AG04450 (cell line): ENCODE measurements at places on chromosomes 4 and X.

DNA sequence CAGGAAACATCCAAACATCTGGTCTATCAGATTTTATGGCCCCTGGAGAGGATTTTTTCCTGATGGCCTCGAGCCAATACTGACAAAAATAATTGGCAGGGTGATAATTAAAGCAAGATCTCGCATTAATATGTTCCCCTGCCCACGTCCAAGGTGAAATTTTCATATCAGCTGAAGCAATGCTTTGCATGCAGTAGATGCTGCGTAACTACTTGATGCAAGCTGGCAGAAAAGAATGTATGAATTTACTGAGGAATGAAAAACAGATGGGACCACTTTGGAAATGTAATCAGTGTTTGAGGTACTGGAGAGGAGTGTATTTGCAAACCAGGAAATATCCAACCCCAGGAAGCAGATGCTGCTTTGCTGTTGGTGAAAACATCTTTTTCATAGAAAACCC, 36.8 kb upstream of the REST start:
- peak; percentile 26 for DNase-seq

GRCh38 chr4:41661442-41662076, 87.0 kb downstream of the PHOX2B start:
- DNase-seq, result peak; percentile 11

DNA sequence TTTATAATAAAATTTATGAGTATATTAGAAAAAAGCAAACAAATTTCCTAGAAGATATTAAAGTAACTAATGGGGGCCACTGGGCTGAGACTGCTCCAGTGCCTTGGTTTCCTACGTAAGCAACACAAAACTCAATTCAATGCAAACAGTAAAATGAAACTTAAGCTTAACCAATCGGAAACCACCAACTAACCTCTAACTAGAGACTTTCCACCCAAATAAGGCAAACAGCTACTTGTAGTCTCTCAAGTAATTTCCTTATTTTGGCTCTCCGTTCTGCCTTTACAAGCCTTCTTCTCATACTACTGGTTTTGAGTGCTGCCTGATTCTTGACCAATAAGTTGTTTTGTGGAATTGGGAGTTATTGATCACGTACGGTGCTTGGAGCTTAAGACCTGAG, 167.3 kb upstream of the VEGFC start:
- DNase-seq, result no peak

GRCh38 chr4:167775375-167775774, 317.0 kb upstream of the ANXA10 start:
- no peak for DNase-seq

- DNase-seq, result no peak
Measured at GRCh38 chr4:25535278-25535677, 120.4 kb upstream of the SLC34A2 start.

DNA sequence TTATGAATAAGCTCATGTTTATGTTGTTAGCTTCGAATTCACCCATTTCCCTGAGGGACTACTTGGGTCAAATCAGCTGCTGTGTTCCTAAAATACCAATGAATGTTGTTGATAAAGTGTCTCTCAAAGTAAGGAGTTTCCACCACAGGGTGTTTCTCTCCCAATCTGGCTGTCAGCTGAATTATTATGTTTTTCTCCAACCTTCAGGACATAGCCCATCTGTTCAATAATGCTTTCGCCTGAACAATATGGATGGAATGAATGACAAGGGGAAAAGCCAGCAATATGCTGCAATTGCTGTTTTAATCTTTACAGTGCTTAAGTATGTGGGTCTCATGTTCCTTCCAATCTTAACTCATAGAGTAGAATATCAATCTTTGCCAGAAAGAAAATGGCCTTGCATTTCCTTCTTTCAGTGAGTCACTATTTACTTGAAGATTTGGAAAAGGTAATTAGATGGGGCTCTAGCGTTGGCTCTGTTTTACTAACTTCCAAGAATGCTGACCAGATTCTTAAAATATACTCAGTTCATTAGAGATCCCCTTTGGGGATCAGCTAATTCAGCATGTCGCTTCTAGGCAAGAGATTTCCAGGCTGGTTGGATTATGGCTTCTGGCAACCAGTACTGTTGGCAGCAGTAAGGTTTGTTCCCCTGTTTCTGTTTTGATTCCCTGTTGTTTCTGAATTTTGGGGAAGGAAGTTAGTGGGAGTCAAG, 410.5 kb downstream of the PPP3CA start:
- DNase-seq, result no peak

DNA sequence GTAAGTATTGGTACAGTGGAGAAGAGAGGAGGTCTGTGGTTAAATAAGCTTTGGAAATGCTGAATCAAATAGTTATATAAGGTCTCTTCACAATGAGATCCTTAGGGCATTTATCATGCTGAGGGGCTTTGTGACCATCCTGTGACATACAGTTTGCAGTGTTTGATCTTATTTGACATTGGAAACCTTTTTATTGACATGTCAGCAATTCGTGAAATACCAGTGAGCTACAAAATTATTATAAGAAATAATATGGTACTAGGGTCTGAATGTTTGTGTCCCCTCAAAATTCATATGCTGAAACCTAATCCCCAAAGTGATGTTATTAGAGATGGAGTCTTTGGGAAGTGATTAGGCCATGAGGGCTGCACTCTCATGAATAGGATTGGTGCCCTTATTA, 98.4 kb downstream of the MID1IP1 start:
- no peak for DNase-seq

GRCh38 chr4:128334256-128334655, 46.6 kb upstream of the PGRMC2 start:
- DNase-seq, result no peak

DNA sequence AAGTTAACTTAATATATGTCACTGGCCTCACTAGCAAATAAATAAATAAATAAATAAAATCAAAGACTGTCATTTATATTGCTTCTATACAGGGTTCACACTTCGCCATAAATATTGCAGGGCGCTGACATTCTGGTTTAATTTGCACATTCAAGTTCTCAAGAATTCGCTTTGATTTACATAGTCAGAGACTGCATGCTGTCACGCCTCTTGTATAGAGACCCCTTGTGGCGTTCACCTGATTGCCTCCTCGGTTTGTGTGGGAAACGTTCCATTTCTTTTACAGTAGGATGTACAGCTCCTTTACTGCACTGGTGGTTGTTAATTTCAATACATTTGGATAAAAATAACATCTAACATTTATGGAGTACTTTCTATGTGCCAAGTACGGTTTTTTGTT, 71.3 kb upstream of the ADGRG2 start:
- DNase-seq, result no peak

DNA sequence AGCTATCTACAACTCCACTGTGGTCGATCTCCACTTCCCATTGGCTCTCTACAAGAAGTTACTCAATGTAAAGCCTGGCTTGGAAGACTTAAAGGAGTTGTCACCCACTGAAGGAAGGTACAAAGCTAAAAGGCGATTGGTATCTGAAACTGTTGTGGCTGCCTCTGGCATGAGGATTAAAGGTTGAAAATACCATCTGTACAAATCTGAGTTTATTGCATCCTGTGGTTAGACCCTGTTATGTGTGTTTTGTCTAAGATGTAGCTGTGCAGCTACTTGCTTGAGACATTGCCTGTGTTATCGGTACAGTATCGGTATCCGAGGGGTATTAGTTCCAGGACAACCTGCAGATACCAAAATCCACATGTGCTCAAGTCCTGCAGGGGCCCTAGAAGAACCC, 16.4 kb downstream of the NAP1L5 start:
- no peak for DNase-seq

DNA sequence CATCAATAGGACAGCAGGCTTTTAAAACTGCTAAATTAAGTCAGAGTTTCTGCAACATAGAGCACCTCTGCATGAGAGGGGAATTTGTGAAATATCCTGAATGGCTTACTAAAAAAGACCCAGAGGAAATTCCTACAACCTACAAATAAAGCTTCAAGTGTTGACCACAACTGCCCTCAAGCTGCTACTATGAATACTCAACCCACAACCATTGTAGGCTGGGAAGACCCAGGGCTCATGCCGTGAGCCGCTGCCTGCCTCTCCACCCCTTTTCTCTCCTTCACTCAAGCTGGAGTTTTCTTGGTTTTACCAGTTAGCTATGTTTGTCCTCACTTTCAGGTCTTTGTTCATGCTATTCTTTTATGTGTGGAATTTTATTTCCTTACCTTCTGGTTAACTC, 151.6 kb downstream of the EMCN start:
- no peak for DNase-seq

GRCh38 chr4:73422458-73422752, 13.6 kb upstream of the AFP start:
- DNase-seq, result no peak

- no peak for DNase-seq
Measured at GRCh38 chrX:24243188-24243587, 70.7 kb downstream of the SUPT20HL2 start.

DNA sequence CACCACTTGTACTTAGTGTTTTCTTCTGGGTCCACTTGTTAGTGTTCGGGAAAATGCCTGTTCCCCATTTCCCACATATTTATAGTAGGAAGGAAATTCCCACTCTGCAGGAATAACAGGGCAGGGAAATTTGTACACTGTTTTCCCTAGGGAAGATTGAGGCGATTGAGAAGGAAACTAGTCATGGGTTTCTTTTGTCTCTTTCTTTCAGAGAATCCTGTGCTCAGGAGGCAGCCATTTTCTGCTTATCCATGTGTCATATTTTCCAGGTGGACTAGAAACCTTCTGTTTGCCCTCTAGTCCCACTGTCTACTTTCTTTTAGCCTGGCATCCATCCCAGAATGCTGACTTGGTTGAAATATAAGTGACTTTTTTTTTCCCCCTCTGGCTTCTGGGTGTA, 299.1 kb upstream of the ANKRD50 start:
- no peak for DNase-seq

DNA sequence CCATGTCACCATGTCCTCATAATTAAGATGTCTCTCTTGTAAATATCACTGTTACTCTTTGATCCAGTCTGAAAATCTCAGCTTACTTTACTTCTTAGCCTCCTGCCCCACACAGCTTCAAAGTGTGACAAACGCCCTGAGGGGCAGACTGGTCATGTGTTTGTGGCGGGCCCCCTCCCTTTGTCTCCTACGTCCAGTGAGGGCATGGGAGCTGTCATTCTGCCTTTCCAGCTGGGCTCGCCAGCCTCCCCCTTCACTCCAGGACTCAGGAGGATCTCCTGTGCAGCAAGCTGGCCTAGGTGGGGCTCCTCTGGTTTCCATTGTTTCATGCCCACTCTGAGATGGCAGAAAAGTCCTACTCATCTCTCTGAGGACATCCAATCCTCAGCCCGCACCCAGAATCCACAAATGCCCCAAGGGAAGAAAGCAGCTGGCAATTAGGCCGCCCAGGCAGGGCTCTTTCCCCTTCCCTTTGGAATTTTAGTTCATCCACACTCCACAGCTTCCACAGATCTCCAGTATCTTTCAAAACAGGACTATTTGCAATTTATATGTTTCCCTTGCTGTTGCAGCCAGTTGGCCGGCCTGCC, 86.4 kb upstream of the C4orf50 start:
- no peak for DNase-seq

GRCh38 chrX:40144576-40144975, 46.8 kb upstream of the BCOR start:
- DNase-seq, result no peak

GRCh38 chrX:43108828-43109227, 330.9 kb upstream of the PPP1R2C start:
- no peak for DNase-seq

DNA sequence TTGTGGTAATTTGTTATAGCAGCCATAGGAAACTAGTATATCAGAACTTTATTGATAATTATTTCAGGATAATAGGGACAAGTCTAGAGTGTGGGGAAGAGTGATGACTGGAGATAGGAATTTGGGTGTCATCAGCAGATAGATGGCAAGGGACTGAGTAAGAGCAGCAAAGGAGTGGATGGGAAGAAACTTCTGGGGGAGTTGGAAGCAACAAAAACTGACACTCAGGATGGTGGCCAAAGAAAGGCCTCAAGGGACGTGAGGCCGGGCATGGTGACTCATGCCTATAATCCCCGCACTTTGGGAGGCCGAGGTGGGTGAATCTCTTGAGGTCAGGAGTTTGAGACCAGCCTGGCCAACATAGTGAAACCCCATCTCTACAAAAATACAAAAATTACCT, 9.1 kb upstream of the SLC25A5 start:
- DNase-seq, result no peak

DNA sequence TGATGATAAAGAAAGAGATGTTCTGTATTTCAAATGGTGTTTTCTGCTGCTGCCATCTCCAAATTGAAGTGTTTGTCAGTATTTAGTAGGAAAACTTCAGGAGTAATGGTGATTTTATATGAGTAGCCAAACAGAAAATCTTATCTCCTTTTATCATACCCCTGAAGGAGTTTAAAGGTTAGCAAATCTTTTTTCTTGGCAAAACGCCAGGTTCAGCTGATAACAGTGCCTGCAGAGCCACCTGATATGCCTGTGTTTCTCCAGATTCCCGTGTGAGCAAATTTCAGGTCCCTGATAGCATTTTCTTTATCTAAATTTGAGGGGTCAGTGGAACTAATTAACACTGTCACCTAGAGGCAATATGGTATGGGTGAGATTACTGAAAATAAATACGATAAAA, 65.8 kb upstream of the ETNPPL start:
- no peak for DNase-seq

DNA sequence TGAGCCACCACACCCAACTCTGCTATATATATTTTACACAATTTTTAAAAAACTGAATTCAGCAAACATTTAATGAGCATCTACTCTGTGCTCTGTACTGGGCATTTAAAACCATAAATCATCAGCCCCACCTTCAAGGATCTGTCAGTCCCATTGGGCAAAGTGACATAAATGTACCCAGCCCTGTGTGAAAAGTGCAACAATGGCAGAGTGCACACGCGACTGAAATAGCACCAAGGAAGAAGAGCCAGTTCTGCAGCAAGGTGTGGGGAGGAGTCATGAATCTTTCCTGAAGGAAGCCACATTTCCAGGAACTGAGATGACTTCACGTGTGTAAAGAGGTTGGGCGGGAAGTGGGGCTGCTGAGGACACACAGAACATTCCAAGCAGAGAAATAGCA, 111.5 kb upstream of the ATP6AP2 start:
- no peak for DNase-seq

GRCh38 chr4:179624768-179625181, 2182.5 kb upstream of the AGA start:
- peak; percentile 44 for DNase-seq

- no peak for DNase-seq
Measured at GRCh38 chr4:185508181-185508580, 27.1 kb downstream of the PDLIM3 start.

GRCh38 chrX:105765691-105766090, 56.6 kb upstream of the NRK start:
- DNase-seq, result no peak

- DNase-seq, result no peak
Measured at GRCh38 chrX:47232803-47233332, at the start of gene USP11. TSS of gene USP11 (plus strand) at chrX:47233009. CDS start at chrX:47233044, 35 bp downstream.
